ENCODE measurements at places on chromosomes 5 and 9. TPM values are rescaled to one million over a fixed set of nuclear protein-coding genes. Genes with fewer than 3 reads are reported as not detected.

Gene RNF224
- total RNA-seq: 0.07 TPM

Gene MAT2B
- total RNA-seq: 97.7 TPM

Gene DCTN4
- 34.8 TPM for total RNA-seq

Gene PITX1
- 0.26 TPM for total RNA-seq

Gene MYMK
- total RNA-seq: not detected

Gene LCN15
- total RNA-seq: not detected

Gene TAF11L10
- total RNA-seq: not detected

Gene SGCD
- total RNA-seq: not detected

Gene IGIP
- 4.6 TPM for total RNA-seq

Gene FOXD4L3
- not detected for total RNA-seq

Gene IL13
- not detected for total RNA-seq

Gene BNC2
- 16.8 TPM for total RNA-seq

DNA sequence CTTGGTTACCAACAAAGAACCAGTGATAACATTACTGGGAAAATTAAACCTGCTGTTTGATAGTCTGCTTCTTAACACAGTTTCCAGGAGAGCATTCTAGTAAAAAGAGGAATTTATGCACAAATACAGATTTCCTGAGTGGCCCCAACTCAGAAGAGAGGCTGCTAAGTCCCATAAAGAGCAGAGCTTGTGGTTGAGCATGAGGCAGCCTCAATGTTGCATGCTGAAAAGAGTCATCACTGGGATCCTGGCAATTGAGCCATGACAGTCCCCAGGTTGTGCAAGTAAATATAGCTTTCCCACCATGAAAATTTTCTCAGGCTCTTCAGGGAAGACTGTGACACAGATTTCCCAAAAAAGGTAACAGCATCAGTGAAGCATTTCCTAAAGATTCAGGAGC is 47.5 kb upstream of the ADRB2 start:
- DNase-seq: no peak

GRCh38 chr9:98708933-98709911 is at the start of gene GABBR2:
TSS of gene GABBR2 (minus strand) at chr9:98708935. CDS start at chr9:98708737, 198 bp downstream.
- no peak for DNase-seq

DNA sequence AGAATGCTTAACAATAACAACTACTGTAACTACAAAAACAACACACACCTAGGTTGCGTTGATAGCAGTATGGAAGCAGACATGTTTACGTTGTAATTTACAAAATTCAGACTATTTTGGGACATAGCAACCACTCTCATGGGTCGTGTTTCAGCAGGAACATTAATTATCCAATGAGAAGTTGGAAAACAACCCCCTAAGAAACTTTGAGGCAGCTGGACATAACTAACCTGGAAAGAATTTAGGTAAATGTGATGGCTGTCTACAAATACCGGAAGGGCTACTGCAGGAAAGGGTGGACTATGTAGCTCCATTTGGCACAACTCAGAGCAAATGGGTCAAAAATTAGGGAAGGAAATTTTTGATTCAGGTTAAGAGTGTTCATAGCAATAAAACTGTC is 409.3 kb downstream of the ADGRV1 start:
- peak; percentile 5 for DNase-seq

GRCh38 chr5:96783326-96783725 is 24.4 kb downstream of the ERAP1 start:
- no peak for DNase-seq

- no peak for DNase-seq
Measured at GRCh38 chr5:178203670-178204181, 607 bp upstream of the HNRNPAB start.

- no peak for DNase-seq
Measured at GRCh38 chr9:15187589-15187988, 119.4 kb downstream of the TTC39B start.

DNA sequence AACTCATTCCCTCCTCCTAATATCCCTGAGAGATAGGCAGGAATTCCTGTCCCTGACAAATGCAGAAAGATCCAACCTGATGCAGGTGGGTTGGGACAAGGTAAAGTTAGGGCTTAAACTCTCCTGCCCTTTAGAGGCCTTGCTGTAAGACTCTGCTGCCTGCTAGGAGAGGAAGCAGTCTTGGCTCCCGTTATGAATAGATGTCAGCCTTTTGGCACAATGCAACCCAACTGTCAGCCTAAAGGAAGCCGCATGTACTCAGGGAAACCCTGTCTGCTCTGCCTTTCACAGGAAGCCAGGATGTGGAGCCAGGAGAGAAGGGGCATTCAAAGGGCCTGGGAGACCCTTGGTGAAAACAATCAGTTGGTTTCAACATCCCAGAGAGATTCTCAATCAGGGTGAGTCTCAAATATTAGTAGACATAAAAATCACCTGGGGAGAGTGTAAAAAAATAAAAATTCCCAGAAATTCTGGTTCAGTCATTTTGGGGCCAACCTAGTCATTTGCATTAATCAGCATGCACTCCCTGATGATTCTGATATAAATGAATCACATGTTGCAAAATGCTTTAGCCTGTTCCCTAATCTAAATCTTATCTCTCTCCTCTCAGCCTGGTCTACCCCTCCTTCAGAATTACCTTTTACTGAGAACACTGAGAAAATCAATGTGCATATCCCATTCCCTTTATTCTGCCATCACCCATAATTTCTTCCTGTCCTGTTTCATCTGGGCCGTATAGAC is 136.2 kb upstream of the TRIM32 start:
- no peak for DNase-seq

DNA sequence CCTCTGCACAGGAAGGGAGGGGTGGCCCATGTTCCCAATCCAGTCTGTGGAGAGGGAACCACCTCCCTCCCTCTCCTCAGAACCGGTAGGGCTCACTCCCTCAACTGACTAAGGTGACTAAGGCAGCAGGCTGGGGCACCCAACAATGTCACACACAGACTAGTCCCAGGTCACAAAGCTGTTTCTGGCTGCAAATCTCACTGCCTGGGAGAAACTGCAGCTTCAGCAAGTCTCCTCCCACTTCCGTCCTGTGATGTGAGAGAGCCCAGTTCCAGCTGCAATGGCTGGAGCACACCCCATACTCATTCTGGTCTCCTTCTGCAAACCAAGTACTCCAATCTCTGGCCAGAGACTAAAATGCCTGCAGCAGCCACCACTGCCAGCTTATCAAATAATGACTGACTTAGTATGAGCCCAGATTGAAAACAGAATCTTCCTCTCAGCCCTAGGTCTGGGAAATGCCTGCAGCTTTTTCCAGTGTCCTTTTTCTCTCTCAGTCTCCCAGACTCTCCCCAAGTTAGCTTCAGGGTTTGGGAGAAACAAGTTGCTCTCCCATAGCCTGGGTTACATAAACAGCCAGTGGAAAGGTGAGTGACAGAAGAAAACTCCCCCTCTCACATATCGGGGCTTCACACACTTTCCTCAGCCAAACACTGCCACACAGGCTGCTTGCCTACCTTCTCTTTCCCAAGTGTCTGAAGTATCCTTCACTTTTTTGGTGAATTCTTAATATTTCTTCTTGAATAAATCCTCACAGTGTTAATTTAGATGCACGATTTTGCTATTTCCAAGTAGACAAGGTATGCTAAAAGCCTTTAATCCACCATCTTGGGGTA is 247.4 kb upstream of the RASA1 start:
- DNase-seq: no peak

- DNase-seq: no peak
Measured at GRCh38 chr5:74183041-74183440, 457.5 kb downstream of the ENC1 start.

DNA sequence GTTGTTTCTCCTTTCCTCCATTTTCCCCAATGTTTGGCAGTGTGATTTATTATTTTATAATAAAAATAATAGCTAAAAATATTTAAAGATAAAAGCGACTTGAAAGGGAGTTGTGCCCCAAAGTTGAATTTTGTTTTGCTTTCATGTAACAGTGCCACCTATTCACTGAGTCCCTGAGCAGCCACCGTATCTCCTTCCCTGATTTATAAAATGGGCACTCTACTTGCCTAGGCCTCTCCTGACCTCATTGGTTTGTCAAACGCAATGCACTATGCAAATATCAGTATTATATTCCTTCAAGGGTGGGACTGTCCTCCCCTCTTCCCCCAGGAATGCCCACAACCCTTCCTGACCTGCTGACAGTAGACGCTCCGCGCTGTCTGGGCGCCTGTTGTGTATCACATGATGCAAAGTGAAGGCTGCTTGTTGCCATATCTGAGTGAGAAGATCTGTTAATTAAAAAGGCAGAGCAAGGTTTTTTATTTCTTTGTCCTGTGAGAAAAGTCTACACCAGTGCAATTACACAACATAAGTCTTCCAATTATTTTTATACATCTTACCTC is 81.4 kb downstream of the TTC39B start:
- no peak for DNase-seq

- DNase-seq: peak; percentile 40
Measured at GRCh38 chr9:18437315-18438201, 36.4 kb upstream of the ADAMTSL1 start.

DNA sequence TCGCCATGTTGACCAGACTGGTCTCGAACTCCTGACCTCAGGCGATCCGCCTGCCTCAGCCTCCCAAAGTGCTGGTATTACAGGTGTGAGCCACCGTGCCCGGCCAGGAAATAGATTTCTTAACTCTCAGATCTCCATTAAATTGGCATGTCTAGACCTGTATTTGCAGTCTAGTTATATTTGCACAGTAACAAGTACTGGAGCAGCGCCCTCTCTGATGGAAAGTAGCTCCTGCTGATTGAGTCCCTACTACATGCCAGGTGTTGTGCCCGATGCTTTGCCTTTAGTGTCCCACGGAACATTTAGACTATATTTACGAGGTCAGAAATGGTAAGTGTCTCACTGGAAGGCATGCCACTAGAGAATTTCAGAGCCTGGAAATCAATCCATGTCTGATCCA is 15.8 kb upstream of the TMED9 start:
- DNase-seq: no peak

DNA sequence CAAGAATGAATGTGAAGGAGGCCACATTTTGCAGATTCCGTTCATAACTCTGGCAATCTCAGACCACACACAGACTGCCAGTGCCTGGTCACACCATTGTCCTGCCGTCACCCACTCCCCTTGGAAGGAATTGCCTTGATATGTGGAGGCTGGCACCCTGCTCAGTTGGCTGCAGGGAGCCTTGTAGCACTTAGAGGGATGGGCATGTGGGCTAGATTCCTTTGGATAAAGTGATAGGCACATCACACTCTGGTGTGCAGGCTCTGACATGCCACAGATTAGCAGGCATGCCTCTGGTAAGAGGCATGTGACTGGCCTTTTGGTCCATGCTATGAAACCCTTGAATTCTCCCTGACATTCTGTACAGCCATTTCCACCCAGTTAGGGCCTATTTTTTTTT is 254.6 kb upstream of the PIK3R1 start:
- no peak for DNase-seq

DNA sequence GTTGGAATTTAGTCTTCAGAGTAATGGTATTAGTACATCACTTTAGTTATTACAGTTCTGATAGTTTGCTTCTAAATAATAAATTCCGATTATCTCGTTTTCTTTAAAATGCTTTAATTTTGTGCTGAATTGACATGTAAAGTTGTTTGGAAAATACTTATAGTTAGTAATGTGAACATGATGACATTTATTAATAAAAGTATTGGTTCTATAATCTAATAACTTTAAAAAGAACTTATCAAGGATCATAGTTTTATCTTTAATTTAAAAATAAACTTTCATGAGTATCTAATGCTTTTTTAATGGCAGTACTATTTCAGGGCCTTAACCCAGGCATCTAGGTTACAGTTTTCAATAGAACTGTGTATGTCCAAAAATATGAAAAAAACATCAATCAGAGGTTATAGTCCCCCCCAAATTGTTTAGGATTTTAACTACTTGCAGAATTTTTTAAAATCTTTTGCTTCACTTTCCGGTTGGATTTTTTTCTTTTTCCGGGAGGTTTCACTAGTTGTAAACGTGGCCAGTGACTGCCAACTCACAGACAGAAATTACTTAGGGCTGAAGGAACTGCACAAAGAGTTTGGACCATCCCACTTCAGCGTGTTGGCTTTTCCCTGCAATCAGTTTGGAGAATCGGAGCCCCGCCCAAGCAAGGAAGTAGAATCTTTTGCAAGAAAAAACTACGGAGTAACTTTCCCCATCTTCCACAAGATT is 680 bp downstream of the GPX8 start:
- DNase-seq: peak; percentile 86

GRCh38 chr5:151202381-151203139 is 21.3 kb downstream of the CCDC69 start:
- peak; percentile 55 for DNase-seq

DNA sequence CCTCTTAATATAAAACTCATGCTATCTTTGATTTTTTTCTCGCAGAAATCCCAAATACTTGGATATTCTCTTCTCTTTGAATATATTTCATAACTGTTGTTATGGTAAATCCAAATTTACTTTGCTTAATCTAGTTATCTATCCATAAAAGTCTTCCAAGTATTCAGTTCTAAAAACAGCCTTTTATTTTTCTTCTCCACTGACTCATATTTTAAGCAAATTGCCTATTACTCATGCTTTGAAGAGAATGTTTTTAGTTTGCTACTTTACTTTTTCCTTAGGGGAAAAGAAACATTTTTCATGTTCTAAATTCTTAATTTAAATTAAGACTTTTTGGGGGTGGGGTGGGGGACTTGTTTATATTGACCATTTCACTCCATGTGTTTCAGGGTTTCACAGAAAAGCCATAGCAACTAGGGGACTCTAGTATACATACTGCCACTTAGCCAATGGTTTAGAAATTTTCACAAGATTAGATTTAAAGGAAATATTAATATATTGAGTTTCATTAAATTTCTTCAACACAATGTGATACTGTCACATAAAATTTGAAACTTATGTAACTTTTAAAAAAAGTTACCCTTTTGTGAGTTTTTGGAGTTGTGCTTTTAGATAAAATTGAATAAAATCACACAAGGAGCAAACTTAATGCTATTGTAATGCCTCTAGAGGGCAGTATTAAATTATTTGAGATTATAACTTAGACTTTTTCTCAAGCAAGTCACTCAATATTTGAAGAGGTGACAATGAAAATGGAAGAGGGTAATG is 545.8 kb upstream of the ARRDC3 start:
- no peak for DNase-seq

DNA sequence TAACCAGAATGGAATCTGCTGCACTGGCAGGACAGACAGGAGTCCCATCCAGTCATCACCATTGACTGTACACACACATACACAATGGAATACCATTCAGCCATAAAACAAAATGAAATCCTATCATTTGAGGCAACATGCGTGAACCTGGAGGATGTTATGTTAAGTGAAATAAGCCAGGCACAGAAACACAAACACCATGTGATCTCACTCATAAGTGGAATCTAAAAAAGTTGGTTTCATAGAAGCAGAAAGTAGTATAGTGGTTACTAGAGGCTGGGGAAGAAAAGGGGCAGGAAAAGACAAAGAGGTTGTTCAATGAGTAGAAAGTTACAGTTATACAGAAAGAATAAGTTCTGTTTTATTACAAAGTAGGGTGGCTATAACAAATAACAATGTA is 884.0 kb upstream of the ACO1 start:
- DNase-seq: no peak

- peak; percentile 94 for DNase-seq
Measured at GRCh38 chr9:33506626-33507370, 17.3 kb upstream of the ANKRD18B start.

DNA sequence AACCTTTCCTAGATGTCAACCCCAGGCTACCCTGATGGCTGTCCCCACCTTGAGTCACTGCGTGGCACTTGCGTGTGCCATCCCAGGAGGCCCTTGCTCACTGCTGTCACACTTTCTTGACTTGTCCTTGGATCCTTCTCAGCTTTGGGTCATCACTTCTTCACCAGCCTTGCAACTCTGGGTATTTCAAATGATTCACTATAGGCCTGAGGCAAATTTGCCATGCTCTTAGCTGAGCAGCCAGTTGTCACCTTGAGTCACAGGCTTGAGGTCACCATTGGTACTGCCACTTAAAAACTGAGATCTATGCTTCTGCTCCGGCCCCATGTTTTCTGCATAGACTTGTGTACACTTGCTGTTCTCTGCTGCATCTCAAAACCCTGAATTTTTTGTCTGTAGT is 84.7 kb downstream of the BASP1 start:
- DNase-seq: no peak

Measured in pulmonary artery endothelial cell (primary cell).